ENCODE measurements at places on chromosomes 11 and 22.

- DNase-seq = no peak
Measured at GRCh38 chr11:32034149-32034548, 56.7 kb upstream of the RCN1 start.

DNA sequence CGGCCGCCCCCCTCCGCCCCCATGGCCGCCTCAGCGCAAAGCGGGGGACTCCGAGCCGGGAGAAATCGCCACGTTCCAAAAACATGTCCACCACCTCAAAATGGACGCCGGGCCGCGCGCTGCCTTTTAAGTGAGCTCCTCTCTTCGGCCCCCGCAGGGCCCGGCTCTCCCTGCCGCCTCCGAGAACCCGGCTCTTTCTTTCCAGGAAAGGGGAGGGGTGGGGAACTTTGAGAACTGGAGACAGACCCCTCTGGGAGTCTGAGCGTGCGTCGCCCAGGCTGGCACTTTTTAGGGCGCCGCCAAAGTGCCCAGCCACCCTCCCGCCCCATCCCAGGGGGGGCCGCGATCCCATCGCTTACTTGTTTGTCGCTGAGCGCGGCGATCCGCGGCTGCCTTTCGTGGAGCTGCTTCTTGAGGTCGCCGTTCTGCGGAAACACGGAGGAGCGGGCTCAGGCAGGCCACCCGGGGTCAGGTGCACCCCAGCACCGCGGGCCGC, 1.6 kb downstream of the PHF21B start:
- DNase-seq = no peak

GRCh38 chr22:37982151-37982785, 2.1 kb downstream of the SOX10 start:
- DNase-seq = no peak

GRCh38 chr11:132943706-132944568, 588.4 kb downstream of the OPCML start:
- DNase-seq = no peak

- DNase-seq = no peak
Measured at GRCh38 chr22:44256085-44256484, 56.7 kb downstream of the SHISAL1 start.

DNA sequence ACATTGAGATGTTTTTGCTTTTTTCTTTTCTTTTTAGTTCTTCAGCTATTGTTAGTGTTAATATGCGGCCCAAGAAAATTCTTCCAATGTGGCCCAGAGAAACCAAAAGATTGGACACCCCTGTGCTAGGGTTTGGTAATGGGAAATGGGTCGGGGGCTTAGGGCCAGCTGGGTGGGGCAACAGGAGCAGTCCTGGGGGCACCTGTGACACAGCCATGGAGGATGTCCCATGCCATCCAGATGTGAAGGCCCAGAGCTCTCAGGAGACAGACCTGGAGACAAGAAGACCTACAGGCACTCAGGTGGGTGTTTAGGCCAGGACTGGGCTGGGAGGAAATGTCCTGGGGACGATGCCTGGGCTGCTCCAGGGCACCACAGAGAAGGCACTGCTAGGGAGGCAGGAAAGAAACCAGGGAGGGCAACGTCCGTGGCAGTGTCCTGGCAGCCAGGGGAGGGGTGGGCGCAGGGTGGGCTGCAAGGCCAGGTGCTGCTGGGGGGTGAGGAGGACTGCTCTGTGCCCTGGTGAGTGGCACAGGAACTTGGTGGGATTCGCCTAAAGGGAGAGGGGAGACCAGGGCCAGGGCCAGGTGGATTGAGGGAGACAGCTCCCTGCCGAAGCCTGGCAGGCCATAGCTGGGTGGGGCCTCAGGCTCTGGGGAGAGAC, 21.4 kb downstream of the RELT start:
- DNase-seq = no peak

DNA sequence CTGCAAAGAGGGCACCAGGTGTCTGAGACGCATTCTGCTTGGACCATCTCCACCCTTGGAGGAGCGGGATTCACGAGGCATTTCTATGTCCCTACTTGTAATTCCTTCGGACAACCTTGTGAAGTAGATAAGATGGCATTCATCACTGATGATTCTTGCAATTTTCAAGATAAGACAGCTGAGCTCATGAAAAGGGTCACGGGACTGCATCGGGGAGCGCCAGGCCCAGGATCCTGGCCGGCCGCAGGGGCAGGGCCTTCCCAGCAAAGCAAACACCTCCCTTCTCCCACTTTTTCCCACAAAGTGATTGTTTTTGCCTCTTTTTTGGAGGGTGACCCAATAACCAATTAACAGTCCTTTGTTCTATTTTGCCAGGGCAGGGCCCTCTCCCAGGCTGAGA, 8.4 kb downstream of the LIF start:
- no peak for DNase-seq

DNA sequence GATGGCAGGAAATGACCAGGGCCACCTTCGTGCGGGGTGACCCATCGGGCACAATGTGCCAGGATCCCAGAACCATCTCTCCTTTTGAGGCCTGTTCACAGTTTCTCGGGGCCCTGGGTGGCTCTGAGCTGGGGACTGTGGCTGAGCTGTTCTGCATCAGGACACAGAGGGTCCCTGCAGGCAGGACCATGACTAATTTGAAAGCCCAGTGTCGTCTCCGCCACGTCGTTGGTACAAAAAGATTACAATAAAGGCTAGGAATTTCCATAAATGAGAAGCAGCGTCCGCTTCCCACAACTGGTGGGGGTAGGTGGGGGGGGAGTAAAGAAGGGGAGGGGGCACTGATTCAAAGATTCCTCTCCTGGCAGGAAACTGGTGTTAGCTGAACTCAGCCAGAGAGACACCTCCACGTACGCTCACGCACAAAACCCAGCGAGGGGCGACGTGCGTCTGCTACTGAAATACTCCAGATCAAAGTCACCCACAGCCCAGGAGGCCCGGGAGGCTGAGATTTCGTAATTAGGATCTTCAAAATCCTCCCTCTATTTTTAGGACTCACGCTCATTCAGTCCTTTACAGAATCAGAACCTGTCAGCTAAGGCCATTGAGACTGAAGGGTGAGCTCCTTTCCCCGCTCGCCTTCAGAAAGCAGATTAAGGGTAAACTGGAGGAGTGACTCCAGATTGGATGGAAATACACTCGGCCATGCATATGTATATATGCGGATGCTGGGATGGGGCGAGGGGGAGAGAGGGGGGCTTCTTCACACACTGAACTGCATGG, 11.0 kb downstream of the MN1 start:
- no peak for DNase-seq

Measured in NCI-H460 (cell line).